ENCODE measurements at places on chromosomes 2 and 18. TPM values are rescaled to one million over a fixed set of nuclear protein-coding genes. Genes with fewer than 3 reads are reported as not detected.

ALLC gene
- total RNA-seq: not detected

VAMP5 gene
- total RNA-seq: 42.5 TPM

GRCh38 chr2:171260471-171261424 lies 100.1 kb upstream of the TLK1 start:
- H3K27ac ChIP-seq: no peak overlapping the region
- H3K27me3 ChIP-seq: no peaks in the 10 kb centered on the region
- H3K36me3 ChIP-seq: no peaks in the 10 kb centered on the region
- no peaks in the 10 kb centered on the region for H3K4me1 ChIP-seq

DNA sequence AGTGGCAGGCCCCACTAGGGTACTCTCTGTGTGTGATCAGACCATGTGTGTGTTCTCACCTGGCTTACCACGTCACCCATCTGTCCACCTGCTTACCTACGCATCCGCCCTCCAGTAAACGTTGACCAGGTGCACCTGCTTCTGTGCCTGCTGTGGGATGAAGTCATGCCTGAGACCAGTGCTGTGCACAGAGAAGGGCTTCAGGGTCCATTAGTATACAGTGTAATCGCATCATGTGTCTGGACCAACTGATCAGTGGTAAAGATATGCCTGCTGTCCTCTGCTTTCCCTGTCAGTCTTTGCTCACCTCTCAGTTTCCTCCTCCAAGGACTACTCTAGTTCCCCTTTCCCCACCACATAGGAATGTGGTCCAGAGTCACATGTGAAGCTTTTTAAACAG lies 109.3 kb downstream of the FHOD3 start:
- H3K4me1 ChIP-seq: no peaks in the 10 kb centered on the region
- no peaks in the 10 kb centered on the region for H3K27me3 ChIP-seq
- no peak overlapping the region for H3K27ac ChIP-seq

DNA sequence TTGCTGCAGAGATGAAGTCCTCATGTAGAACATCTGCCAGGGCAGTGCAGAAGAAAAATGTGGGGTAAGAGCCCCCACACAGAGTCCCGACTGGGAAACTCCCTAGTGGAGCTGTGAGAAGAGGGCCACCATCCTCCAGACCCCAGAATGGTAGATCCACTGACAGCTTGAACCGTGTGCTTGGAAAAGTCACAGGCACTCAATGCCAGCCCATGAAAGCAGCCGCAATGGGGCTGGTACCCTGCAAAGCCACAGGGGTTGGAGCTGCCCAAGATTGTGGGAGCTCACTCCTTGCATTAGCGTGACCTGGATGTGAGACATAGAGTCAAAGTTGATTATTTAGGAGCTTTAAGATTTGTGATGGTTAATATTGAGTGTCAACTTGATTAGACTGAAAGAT lies 197.8 kb downstream of the CCDC102B start:
- no peak overlapping the region for H3K27ac ChIP-seq
- no peak for DNase-seq
- H3K36me3 ChIP-seq: no peaks in the 10 kb centered on the region
- H3K4me3 ChIP-seq: no peak overlapping the region
- H3K27me3 ChIP-seq: no peaks in the 10 kb centered on the region

DNA sequence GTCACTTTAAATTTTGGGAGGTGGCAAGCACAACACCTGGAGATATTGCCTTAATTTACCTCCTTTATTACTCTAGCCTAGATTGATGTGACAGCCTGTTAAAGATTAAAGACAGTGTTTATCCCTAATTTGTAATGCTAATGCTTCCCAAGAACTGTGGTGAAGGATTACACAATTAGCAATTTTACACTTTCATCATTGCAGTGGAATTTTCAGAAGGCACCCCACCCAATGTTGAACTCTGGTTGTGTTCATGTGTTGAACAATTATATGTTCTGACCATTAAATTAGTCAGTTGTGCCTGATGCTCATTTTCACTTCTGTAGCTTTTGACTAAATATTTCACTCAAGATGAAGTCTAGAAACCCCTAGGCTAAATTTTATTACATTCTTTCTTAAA lies 317.1 kb upstream of the CWC22 start:
- no peaks in the 10 kb centered on the region for H3K4me1 ChIP-seq
- H3K27ac ChIP-seq: no peak overlapping the region
- no peak overlapping the region for H3K4me3 ChIP-seq
- no peaks in the 10 kb centered on the region for H3K27me3 ChIP-seq
- no peaks in the 10 kb centered on the region for H3K36me3 ChIP-seq
- no peak for DNase-seq

DNA sequence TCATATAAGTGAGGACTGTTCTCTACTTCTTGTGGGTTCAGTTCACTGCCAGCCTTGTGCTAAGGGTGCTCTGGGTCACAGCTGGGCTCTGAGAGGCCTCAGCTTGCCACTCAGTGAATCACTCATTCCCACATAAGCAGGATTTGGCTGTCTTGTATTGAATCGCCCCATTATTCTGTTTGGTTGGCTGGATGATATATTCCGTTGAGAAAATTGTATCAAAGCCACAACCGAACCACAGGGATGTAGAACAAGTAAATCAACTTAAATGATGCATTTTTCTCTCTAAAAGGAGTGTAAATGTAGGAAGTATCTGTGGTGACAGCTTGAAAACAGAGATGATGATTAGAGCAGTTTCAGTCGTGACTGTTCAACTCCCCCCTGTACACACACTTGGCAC lies 39.6 kb downstream of the TTC39C start:
- H3K4me1 ChIP-seq: peaks cover 61% of the 10 kb centered on the region
- no peak overlapping the region for H3K4me3 ChIP-seq
- no peaks in the 10 kb centered on the region for H3K36me3 ChIP-seq
- H3K27ac ChIP-seq: peak overlapping the region; percentile 12

SLC9A4 gene
- not detected for total RNA-seq

GRCh38 chr18:46062781-46063180 lies 9.3 kb downstream of the PSTPIP2 start:
- H3K4me1 ChIP-seq: no peaks in the 10 kb centered on the region
- H3K27ac ChIP-seq: no peak overlapping the region
- H3K27me3 ChIP-seq: no peaks in the 10 kb centered on the region

- no peaks in the 10 kb centered on the region for H3K36me3 ChIP-seq
- no peaks in the 10 kb centered on the region for H3K4me1 ChIP-seq
- H3K27me3 ChIP-seq: no peaks in the 10 kb centered on the region
- DNase-seq: no peak
- no peak overlapping the region for H3K4me3 ChIP-seq
Observed at GRCh38 chr18:9000733-9001132, 101.8 kb upstream of the NDUFV2 start.

DNA sequence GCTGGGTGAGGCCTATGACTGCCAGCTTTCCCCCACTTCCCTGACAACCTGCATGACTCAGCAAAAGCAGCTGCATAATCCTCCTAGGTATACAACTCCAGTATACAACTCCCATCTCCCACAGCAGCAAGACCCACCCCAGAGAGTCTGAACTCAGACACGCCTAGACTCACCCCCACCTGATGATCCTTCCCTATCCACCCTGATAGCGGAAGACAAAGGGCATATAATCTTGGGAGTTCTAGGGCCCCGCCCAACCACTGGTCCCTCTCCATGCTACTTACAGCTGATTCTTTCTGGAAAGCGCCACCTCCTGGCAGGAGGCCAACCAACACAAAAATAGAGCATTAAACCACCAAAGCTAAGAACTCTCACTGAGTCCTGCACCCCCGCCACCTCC lies 296.5 kb downstream of the DCC start:
- H3K27ac ChIP-seq: no peak overlapping the region
- H3K4me1 ChIP-seq: no peaks in the 10 kb centered on the region
- DNase-seq: no peak
- no peaks in the 10 kb centered on the region for H3K27me3 ChIP-seq

- H3K27me3 ChIP-seq: no peaks in the 10 kb centered on the region
- no peaks in the 10 kb centered on the region for H3K4me1 ChIP-seq
- no peaks in the 10 kb centered on the region for H3K36me3 ChIP-seq
Observed at GRCh38 chr2:39947294-39948015, 168.4 kb upstream of the THUMPD2 start.

SERPINB4 gene
- 77.3 TPM for total RNA-seq

GRCh38 chr2:43441195-43441594 lies 154.6 kb downstream of the THADA start:
- no peaks in the 10 kb centered on the region for H3K27me3 ChIP-seq
- no peak overlapping the region for H3K4me3 ChIP-seq
- no peak overlapping the region for H3K27ac ChIP-seq
- H3K4me1 ChIP-seq: peaks cover 27% of the 10 kb centered on the region

GRCh38 chr18:77114415-77115191 lies 18.0 kb downstream of the MBP start:
- H3K27me3 ChIP-seq: no peaks in the 10 kb centered on the region
- H3K4me1 ChIP-seq: peaks cover 61% of the 10 kb centered on the region
- H3K27ac ChIP-seq: peak overlapping the region; percentile 95
- H3K4me3 ChIP-seq: no peak overlapping the region
- DNase-seq: peak; percentile 99

RFX8 gene
- 1.2 TPM for total RNA-seq

- no peak overlapping the region for H3K27ac ChIP-seq
- H3K4me1 ChIP-seq: peaks cover 15% of the 10 kb centered on the region
Observed at GRCh38 chr2:71611781-71612527, 158.6 kb downstream of the DYSF start.

DNA sequence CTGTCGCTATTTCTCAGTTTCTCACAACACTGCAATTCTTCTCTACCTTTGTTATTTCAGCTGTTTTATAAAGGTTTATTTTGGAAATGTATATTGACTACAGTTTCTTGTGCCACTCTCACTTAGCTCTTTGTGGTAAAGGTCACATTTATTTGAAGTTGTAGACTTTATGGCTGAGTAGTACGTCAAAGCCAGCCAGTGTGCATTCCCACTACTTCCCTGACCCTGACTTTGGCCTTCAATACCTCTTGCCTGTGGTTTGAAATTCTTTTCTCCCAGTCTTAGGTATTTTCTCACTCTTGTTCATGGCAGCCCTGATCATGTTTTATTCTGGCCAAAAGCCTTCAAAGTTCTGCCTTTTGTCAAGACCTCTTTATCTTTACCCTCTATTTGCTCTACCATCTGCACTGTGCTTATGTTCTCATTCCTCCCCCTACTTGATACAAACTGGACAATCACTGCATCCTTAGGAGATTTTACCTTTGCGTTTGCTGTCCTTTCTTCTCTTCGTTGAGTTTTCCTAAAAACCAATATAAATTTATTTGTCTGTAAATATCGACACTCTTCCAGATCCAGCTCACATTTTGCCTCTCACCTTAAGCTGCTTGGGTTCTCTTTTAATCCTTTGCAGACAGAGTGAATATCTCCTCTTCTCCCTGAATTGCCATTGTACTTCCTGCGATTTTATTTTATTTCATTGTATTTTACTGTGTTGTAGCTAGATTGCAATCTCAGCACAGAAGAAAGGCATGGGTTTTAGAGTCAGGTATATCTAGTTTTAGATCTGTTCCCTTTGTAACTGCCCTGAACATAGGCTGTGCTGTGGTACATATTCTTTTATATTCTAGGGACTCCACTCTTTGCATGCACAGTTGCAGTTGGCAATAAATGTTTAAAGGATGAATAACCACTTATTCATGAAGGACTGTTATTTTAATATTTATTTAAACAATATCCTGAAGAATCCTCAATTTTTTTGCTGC lies 31.2 kb downstream of the GULP1 start:
- no peaks in the 10 kb centered on the region for H3K36me3 ChIP-seq
- no peak overlapping the region for H3K4me3 ChIP-seq
- H3K4me1 ChIP-seq: peaks cover 47% of the 10 kb centered on the region
- no peaks in the 10 kb centered on the region for H3K27me3 ChIP-seq

- no peaks in the 10 kb centered on the region for H3K36me3 ChIP-seq
- peaks cover 15% of the 10 kb centered on the region for H3K4me1 ChIP-seq
- no peaks in the 10 kb centered on the region for H3K27me3 ChIP-seq
- H3K27ac ChIP-seq: no peak overlapping the region
Observed at GRCh38 chr2:234286956-234287355, 209.9 kb downstream of the ARL4C start.

PDCD1 gene
- 3.9 TPM for total RNA-seq

LRATD1 gene
- 32.7 TPM for total RNA-seq

GRCh38 chr2:232278534-232278933 lies 100.0 kb upstream of the ALPP start:
- no peak overlapping the region for H3K27ac ChIP-seq
- no peak for DNase-seq
- no peaks in the 10 kb centered on the region for H3K27me3 ChIP-seq

DNA sequence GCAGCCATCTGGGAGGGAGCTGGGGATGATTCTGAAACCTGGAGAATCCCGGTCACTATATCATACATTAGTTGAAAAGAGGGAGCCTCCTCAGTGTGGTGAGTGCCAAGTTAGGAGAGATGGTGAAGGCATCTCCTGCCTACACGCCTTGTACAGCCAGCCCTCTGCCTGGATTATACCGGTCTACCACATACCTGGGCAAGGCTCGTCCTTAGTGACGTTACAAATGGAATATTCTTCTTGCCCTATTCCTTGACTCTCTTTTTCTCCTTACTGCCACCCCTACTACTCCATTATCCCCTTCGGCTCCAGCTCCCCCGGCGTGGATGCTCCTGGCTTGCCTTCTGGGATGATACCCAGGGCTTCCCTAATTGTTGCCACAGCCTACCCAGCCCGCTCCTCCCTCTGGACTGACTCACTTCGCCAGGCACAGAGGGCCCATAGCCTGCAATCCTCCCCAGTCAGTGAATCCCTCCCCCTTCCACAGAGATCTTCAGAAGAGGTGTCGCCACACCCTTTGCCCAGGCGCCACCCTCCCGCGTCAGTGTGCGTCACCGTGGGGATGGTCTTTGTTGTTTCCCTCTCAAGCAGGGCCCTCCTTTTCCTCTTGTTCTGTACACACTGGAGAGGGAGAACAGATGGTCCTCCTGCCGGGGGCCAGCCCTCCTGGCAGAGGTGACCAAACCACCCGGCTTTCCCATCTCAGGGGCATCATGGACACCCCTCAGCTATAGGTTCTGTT lies 115.2 kb upstream of the EPAS1 start:
- no peak for DNase-seq
- no peak overlapping the region for H3K4me3 ChIP-seq
- H3K27ac ChIP-seq: no peak overlapping the region
- H3K4me1 ChIP-seq: peaks cover 18% of the 10 kb centered on the region

- H3K4me3 ChIP-seq: no peak overlapping the region
- H3K27me3 ChIP-seq: no peaks in the 10 kb centered on the region
- no peaks in the 10 kb centered on the region for H3K36me3 ChIP-seq
- DNase-seq: no peak
- H3K27ac ChIP-seq: no peak overlapping the region
Observed at GRCh38 chr2:74221091-74221490, 22.7 kb downstream of the MTHFD2 start.

ACTR2 gene
- 70.0 TPM for total RNA-seq

MC5R gene
- 0.74 TPM for total RNA-seq

DNA sequence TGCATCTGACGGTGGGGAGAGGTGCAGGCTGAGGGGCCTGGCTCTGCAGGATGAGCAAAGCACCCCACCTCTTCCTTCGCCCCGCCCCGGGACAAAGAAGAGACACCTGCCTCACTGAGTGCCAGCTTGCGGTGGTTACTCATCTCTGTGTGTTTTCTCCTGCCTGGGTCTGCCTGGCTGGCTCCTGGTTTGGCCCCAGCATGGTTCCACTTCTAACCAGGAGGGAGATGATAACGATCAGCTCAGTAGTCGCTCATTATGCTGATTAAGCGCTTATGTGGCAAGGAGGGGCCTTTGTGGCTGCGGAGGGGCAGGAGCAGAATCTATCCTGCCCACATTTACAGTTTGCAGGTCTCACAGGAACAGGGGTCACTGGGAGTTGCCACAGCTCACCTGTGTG lies 68.7 kb upstream of the EDAR start:
- no peak for DNase-seq
- no peaks in the 10 kb centered on the region for H3K27me3 ChIP-seq
- no peak overlapping the region for H3K4me3 ChIP-seq
- H3K36me3 ChIP-seq: no peaks in the 10 kb centered on the region

- DNase-seq: no peak
- H3K27me3 ChIP-seq: no peaks in the 10 kb centered on the region
- no peaks in the 10 kb centered on the region for H3K36me3 ChIP-seq
- peaks cover 35% of the 10 kb centered on the region for H3K4me1 ChIP-seq
- H3K4me3 ChIP-seq: no peak overlapping the region
Observed at GRCh38 chr18:77209587-77209986, 40.1 kb upstream of the GALR1 start.
